ENCODE measurements at places on chromosomes 7 and 10.

GRCh38 chr7:113083816-113084495, 2.7 kb downstream of the GPR85 start:
- no peak for DNase-seq

GRCh38 chr10:26970667-26971066, 109.9 kb upstream of the ABI1 start:
- no peak for DNase-seq

DNA sequence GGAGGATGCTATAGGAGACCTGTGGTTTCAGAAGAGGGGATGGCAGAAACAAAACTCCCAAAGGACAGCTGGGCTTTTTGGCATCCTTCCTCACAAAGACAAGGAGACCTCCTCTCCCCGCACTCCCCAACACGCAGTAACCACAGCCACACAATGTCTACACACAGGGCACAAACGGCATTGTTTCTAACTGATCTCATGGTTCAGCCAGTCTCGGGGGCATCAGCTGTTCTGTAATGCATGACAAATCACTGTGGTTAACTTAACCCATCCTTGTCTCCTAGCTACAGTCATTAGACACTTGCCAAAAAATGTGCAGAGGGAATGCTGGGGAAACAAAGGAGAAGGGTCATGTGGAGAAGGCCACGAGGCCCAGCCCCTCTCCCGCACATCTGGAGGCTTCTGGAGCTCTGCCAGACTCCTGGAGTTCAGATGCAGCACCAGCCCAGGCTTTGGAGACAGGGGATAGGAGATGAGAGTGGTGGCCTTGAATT, 7.6 kb upstream of the ADAMTS14 start:
- no peak for DNase-seq

DNA sequence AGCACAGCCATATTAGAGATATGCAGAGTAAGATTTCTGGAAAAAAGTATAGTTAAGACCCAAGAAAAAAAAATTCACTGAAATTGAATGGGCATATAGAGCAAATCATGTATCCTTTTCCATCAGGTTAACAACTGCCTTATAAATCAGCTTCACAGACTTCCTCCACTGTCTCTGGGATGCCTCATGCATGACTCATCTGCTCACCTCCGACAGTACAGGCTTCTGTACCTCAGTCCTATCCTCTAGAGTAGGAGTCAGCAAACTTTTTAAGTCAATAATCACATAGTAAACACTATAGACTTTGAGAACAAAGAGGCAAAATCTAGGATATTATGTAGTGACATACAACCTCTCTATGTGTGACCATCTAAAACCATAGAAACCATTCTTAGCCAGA, 211.6 kb upstream of the SP8 start:
- DNase-seq, result no peak

- no peak for DNase-seq
These were observed 213.5 kb upstream of the TMEM229A start for GRCh38 chr7:124246262-124246863.

All from stimulated activated CD8-positive, alpha-beta memory T cell treated with anti-CD3 and anti-CD28 coated beads, Interleukin-15, amount 100 ng/mL, for 48 hours (primary cell).